RWPE1 (cell line): ENCODE measurements at places on chromosomes 3 and 15.
A peak's percentile ranks its signal among the peaks of the same experiment; 100 is the strongest.

GRCh38 chr15:35725353-35725752 is 179.4 kb upstream of the DPH6 start:
- peak; percentile 26 for DNase-seq

DNA sequence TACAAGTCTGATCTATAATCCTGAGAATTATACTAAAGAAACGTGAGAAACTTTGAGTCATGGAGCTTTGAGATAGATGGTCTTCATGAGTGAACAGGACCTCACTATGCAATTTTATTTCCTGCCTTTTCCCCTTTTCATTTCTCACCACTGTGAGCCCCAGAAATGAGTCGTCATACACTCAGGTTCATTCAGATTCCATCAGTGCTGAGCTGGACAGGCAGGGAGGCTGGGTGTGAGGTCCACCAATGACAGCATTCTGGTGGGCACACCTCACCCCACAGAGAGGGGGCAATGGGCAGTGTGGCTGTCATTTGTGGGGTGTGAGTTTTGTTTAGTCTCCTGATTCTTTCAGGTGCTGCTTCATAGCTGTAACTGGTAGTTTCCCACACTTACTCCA is 16.9 kb downstream of the TIGIT start:
- DNase-seq, result no peak

GRCh38 chr3:52177701-52178042 is 20.3 kb upstream of the ALAS1 start:
- DNase-seq, result no peak

- no peak for DNase-seq
These were observed 35.0 kb upstream of the TATDN2 start for GRCh38 chr3:10213156-10213792.
